ENCODE measurements at places on chromosomes 7 and 10. TPM values are rescaled to one million over a fixed set of nuclear protein-coding genes. Genes with fewer than 3 reads are reported as not detected.

DNA sequence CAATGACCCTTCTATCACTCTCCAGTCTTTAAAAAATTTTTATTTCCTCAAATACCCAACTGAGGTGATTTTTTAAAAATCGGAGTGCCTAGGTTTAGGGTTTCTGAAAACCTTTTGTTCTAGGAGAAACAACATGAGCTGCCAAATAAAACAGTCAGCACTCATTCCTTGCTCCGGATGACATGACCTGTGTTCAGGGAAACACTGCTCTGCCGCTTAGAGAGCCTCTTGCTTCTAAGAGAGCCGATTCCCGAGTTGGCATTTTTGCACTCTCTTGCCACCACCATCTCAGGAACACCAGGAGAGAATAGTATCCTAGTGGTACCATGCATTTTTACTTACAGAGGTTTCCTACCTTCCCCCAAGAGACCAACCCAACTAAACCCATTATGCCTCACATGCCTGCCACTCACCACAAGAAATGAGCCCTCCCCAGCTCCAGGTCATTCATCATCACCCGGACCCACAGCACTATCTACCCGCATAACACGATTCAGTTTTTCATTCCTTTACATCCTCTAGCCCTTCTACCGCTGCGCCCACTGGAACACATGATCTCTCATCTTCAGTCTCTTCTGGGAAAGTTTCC is 365.4 kb downstream of the THSD7A start:
- no peaks in the 10 kb centered on the region for H3K36me3 ChIP-seq
- no peaks in the 10 kb centered on the region for H3K4me1 ChIP-seq
- no peak overlapping the region for H3K4me3 ChIP-seq

DNA sequence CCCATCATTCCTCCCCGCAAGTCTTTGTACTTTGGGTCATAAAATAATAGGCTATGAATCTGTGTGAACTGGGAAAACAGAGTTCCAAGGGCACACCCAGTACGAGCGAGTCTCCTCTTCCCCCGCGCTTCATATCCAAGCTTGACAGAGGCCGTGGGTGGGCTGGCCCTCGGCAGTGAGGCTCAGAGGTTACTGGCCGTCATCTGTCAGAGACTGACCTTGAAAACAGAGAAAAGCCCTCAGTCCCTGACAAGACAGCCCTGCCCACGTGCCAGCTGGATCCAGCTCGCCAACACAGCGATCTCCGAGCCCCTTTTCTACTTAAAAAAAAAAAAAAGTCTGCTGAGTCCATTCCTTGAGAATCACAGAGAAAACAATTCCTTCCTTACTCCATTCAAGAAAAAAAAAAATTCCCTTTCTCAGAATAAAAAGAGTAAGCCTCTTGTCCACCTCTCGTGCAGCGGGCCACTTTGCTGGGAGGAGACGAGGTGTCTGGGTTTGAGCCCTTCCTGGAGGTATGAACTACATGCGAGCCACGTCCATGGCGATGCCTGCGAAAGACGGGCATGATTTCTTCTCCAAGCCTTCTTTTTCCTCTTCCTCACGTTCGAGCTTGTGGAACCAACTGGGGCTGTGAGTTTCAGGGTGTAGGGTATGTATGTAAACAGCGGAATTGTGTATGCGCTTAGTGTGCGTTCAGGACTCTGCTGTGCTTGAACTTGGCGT is 744 bp upstream of the BICC1 start:
- peak overlapping the region; percentile 11 for H3K27ac ChIP-seq
- DNase-seq = peak; percentile 23
- no peaks in the 10 kb centered on the region for H3K36me3 ChIP-seq
- H3K27me3 ChIP-seq = no peaks in the 10 kb centered on the region
- peak overlapping the region; percentile 80 for H3K4me3 ChIP-seq

Gene DOCK1
- 63.8 TPM for total RNA-seq

GRCh38 chr7:154720016-154720415 is 282.9 kb downstream of the PAXIP1 start:
- no peaks in the 10 kb centered on the region for H3K4me1 ChIP-seq
- no peaks in the 10 kb centered on the region for H3K27me3 ChIP-seq
- no peak overlapping the region for H3K27ac ChIP-seq

Gene FAM237B
- total RNA-seq = not detected
